ENCODE measurements at places on chromosomes 11 and 22.

GRCh38 chr22:25111579-25112517 lies 87.8 kb upstream of the CRYBB3 start:
- peak; percentile 60 for DNase-seq

DNA sequence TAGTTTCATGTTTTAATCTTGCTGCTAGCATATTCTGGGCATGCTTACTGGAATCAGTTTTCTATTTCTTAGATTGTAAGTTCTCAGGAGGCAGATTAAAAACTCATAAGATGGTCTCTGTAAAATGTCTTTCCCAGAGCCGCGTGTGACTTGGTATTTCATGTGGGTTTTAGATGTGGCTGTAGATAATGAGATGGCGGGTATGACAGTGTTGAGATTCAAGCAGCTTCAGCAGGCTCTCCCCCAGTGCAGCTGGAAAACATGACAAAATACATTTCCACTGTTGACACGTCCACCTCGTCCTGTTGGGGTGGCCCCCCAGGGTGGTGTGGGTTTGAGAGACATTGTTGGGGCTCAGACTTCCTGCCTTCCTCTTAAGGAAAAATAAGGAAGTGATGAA lies 106.8 kb downstream of the KIRREL3 start:
- no peak for DNase-seq

GRCh38 chr11:125953401-125953935 lies 7.6 kb downstream of the VSIG10L2 start:
- no peak for DNase-seq

DNA sequence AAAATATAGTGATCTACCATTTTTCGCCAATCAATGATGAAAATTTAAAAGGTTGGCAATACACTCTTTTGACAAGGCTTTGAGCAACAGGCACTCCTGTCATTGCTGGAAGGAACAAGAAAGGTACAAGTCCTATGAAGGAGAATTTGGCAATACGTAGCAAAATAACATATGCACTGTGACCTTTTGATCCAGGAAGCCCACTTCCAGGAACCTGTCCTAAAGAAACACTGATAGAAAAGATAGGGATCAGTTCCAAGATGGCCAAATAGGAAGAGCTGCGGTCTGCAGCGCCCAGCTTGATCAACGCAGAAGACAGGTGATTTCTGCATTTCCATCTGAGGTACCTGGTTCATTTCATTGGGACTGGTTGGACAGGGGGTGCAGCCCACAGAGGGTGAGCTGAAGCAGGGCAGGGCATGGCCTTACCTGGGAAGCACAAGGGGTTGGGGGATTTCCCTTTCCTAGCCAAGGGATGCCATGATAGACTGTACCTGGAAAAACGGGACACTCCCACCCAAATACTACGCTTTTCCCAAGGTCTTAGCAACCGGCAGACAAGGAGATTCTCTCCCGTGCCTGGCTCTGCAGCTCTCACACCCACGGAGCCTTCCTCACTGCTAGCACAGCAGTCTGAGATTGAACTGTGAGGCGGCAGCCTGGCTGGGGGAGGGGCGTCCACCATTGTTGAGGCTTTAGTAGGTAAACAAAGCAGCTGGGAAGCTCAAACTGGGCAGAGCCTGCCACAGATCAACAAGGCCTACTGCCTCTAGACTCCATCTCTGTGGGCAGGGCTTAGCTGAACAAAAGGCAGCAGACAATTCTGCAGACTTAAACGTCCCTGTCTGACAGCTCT lies 69.7 kb upstream of the GALNT18 start:
- peak; percentile 55 for DNase-seq

DNA sequence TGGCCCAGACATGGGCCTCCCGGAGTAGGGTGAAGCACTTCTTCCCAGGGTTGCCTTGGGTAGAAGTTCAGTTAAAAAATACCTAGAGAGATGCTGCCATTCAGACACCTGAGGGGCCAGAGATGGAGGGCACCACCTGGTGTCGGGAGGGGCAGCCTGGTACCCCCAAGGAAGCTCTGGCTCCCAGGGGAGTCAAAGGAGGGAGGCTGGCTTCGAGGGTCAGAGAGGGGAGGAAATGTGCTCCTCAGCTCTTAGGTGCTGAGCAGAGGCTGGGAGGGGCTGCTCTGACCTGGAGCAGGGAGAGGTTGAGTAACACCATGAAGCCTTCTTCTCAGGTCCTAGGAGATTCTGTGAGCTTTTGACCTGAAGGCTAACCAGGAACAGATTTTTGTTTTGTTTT lies 1.1 kb downstream of the USP35 start:
- no peak for DNase-seq

- DNase-seq: peak; percentile 65
Measured at GRCh38 chr11:62974848-62975522, 9.8 kb downstream of the SLC22A6 start.

GRCh38 chr22:50105208-50106100 lies 15.6 kb downstream of the MOV10L1 start:
- DNase-seq: no peak

DNA sequence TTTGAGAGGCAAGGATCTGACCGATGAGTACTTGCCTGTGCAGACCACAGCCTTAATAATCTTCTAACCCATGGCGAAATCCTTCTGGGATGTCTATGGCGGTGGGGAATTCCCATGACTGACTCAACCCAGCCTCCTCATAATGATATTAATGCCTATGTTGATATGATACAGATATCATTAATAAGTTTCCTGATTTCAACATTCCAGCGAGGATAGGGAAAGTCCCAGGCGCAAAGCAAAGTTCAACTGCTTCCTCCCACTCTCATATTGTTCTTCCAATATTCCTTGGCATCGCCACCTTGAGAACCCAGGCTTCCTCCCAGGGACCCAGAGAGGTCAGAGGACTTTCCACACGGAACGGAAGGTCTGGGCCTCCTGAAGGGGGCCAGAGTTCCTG lies 110.3 kb upstream of the TMEM45B start:
- DNase-seq: no peak

DNA sequence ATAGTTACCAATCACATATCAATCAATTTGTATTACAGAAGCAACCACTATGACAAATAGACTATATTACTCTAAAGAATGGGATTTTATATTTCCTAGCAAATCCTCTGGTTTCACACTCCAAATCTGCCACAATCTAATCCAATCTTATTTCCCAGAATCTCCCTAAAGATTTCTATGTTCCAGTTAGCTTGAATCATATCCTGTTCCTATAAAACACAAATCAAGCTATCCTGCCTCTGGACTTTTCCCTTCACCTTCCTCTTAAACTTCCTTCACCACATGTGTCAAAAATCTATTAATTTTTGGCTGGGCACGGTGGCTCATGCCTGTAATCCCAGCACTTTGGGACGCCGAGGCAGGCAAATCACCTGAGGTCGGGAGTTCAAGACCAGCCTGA lies 50.0 kb downstream of the PIK3C2A start:
- no peak for DNase-seq

- no peak for DNase-seq
Measured at GRCh38 chr11:130675917-130676316, 227.5 kb downstream of the ADAMTS15 start.

GRCh38 chr11:123063826-123064657 lies 2.1 kb upstream of the HSPA8 start:
- no peak for DNase-seq

DNA sequence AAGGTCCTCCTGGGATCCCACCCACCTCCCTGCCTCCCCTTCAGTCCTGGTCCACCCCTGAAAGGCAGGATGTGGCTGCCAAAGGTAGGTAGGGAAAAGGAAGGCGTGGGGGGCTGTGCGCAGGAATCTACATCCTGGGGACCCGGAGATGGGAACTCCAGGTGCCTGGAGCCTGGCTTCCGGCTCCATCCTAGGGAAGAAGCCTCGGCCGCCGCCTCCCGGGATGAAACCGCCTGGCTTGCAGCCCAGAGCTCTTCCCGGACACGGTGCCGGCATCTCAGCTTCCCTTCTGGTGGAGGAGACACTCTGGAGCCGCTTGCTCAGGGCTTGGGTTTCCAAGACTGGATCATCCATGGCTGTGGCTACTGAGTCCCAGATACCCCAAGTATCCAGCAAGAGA lies 33.3 kb upstream of the PDGFB start:
- DNase-seq: no peak

- no peak for DNase-seq
Measured at GRCh38 chr11:34855021-34855753, 61.0 kb downstream of the APIP start.

Measured in islet precursor cell (in vitro differentiated cells).